ENCODE measurements at places on chromosomes 2 and 18.

DNA sequence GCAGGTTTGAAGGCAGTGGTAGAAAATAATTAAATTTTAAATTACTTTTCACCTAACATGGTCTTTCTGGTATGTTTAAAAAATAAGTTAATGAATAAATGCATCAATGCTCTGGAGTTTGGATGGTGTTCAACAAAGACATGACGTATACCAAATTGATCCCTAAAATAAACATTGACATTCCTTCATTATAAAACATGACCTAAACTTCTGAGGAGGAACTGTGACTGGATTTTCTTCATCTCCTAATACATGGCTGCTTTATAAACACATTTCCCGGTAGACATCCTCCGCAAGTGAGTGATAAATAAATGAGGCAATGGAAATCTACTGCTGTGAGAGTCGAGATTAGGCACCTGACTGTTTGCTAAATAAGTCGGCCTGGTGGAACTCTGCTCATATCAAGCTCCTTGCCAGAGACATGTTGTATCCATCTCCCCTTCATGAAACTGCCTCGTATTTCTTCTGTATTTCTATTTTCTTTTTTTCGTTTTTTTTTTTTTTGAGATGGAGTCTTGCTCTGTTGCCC, 362.3 kb downstream of the RNF144A start:
- DNase-seq: no peak

- DNase-seq: no peak
Observed at GRCh38 chr2:65478498-65479135, 46.2 kb upstream of the SPRED2 start.

GRCh38 chr2:191666732-191667131, 11.2 kb upstream of the NABP1 start:
- DNase-seq: no peak

DNA sequence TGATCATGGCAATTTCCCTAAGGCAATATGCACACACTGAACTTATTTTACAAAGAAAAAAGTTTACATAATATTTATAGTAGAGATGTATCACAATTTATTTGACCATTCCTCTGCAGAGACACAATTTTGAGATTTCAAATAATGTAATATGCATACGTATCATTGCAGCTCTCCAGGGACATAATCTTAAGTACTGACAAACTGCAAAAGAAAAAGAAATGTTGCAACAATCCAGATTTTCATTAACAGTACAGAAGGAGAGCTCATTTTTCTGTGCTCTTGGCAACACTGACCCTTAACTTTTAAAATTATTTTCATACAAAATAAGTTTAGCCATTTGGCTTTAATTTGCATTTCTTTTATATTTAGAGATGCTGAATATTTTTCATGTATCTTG, 710.2 kb upstream of the SLC39A10 start:
- DNase-seq: no peak

GRCh38 chr2:230991598-230991997, 4.3 kb upstream of the SPATA3 start:
- no peak for DNase-seq

- DNase-seq: no peak
Observed at GRCh38 chr2:627340-627709, 49.9 kb downstream of the TMEM18 start.

- DNase-seq: no peak
Observed at GRCh38 chr2:196638765-196639164, 750 bp upstream of the CCDC150 start.

- DNase-seq: peak; percentile 2
Observed at GRCh38 chr18:53909668-53910067, 314.8 kb downstream of the MBD2 start.

- no peak for DNase-seq
Observed at GRCh38 chr18:38751898-38752297, 1186.3 kb upstream of the CELF4 start.

DNA sequence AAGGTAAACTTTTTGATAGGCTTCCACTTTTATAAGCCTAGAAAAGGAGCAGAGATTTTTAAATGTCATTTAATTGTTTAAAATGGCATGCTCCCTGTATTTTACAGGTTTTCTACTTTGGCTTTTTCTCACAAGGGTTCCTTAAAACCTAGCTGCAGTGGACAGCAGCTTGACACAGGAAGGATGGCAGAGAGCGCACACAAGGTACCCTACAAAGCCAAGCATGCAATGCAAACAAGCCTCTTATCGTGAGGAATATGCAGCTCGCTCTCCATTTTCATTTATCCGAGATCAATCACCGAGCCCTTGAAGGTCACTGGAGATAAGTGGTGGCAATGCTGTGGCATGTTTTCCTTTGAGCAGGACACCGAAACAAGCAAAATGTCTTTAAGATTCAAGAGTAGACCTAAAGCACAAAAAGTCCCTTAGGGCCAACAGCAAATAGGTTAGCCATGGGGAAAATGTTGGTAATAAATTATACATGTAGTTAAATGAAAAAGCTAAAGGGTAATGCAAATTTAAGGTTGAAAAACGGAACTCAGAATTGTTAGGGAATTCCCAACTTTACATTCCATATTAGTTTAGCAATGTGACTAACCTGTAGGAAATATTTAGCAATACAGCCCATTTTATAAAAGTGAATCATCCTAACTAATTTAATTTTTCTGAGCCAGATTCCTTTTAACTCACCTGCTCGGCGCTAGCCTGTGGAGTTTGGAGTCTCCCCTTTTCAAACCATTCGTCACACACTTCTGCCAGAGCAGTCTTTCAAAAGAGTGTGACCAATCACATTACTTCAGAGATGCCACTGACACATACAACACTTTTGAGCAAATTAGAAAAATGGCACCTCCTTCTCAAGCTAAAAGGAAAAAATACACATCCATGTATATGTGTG, 337.9 kb upstream of the PKDCC start:
- no peak for DNase-seq

DNA sequence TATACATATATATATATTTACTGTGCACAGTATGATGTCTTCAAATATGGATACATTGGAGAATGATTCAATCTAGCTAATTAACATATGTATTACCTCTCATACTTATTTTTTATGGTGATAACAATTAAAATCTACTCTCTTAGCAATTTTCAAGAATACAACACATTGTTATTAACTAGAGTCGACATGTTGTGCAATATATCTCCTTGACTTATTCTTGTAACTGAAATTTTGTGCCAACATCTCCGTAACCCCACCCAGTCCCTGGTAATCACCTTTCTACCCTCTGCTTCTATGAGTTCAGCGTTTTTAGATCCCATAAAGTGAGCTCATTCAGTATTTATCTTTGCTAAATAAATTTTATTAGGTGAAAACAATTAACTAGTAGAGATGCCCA, 216.4 kb upstream of the TMEM200C start:
- DNase-seq: no peak

GRCh38 chr18:58078889-58079573, 35.0 kb downstream of the NEDD4L start:
- DNase-seq: no peak

DNA sequence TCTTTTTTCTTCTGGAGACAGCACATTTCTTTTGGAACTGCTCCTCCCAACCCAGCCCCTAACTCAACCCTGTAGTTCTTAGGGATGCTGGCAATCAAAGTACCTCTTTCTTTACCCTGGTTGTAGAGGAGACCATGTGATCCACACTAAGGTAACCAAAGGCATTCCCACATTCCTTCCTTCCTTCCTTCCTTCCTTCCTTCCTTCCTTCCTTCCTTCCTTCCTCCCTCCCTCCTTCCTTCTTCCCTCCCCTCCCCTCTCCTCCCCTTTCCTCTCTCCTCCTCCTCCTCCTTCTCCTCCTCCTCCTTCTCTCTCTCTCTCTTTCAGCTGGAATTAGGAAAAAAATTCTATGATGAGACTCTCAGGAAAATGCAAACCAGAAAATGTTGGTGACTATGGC, 13.8 kb upstream of the RAPH1 start:
- no peak for DNase-seq

DNA sequence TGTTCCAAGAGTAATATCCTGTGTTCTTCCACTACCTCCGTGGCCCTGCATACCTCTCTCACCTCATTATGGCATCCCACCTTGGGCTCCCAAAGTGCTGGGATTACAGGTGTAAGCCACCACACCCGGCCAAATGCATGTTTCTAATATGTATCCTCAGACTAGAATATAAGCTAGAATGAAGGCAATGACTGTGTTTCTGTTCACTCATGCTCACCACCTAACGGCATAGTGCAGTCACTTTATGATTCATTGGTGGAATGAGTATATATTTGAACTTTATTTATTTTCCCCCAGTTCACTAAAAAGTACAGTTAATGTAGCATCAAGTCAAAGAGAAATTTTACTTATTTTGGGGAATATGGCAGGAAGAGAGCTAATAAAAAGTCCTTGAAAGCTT, 11.3 kb downstream of the PIGN start:
- DNase-seq: no peak

- no peak for DNase-seq
Observed at GRCh38 chr2:239127513-239127912, 273.3 kb downstream of the HDAC4 start.

- DNase-seq: no peak
Observed at GRCh38 chr2:113218283-113219091, 44.7 kb downstream of the PSD4 start.

DNA sequence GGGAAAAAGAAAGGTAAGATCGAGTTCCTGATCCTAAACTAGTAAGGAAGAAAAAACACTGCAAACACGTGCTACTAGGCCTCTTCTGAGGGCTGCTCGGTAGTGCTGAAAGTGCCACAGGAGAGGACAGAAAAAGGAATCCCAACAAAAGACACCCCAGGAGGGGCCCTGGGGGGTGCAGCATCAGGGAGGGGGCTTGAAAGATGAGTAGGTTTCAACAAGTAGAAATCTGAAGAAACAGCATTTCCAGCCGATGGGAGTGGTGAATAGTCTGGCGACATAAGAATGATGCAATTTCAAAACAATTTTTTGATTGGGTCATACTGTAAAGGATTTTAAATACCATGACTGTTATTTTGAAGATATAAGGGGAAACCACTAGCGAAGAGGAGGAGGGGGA, 98.6 kb downstream of the NOL10 start:
- no peak for DNase-seq

DNA sequence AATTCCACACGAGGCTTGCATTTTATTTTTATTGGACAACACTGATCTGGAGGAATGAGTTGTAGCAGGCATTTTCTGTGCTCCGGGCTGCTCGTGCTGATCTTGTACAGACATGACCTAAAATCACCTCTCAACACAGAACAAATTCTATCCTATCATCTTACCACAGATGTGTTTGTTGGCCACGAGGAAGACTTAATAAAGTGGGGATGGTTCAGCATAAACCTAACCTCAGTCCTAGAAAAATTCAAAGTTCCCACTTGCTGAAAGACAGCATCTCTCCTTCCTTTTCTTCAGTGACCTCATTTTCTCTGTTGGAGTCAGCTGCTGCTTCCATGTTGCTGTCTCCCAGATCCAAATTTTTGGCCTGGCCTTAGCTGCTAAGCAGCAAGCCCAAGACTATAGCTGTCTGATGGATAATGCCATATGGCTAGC, 45.3 kb downstream of the RBKS start:
- no peak for DNase-seq

DNA sequence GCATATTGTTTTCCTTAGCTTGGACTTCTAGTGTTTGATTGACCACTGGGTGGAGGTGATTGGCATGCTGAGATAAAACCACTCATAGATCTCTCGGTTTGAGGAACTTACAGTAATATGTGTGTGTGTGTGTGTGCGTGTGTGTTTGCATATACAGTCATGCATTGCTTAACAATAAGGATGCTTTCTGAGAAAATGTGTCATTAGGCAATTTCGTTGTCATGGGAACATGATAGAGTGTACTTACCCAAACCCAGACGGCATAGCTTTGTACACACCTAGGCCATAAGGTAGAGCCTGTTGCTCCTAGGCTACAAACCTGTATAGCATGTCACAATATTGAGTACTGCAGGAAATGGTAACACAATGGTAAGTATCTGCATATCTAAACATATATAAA, 167.3 kb downstream of the NYAP2 start:
- DNase-seq: no peak

DNA sequence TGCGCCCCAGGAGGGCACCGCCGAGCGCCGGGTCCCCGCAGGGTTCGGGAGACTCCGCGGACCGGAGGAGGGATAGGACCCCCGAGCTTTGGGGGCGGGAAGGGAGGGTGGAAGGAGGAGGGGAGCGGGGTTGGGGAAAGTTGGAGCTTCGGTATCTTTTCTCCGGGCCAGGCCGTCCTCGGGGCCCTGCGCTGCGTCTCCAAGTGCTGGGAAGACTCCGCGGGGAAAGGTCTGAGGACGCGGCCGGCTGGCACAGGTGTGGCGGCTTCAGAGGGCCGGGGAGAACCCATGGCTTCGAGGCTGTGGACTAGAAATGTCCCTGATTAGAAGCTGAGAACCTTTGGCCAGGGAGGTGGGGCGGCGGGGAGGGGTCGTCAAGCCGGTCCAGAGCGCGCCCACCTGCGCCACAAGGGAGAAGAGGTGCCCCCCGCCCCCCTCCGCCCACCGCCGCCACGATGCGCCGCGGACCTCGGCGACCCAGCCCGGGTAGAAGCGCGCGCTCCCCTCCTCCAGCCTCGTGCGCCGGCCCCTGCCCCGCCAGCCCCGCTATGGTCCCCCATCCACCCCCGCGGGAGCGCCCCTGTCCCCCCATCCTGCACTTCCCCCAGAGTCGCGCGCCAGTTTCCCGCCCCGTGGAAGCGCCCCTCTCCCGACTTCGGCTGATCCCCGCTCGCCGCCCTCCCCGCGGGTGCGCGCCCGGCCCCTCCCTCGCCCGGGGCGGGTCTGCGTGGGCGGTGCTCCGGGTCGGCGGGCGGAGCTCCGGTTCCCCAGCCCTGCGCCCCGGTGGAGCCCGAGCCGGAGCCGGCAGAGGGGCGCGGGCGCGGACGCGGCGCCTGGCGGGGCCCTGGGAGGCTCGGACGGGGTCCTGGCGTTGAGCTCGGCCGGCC, at the start of gene SNTG2:
TSS of gene SNTG2 (plus strand) at position 770 of the 887 bp plus-strand sequence. CDS start 148 bp downstream, outside the sequence.
- no peak for DNase-seq

GRCh38 chr2:203623096-203623495, 83.3 kb upstream of the CD28 start:
- peak; percentile 96 for DNase-seq

GRCh38 chr2:38723173-38723572, 28.0 kb downstream of the SRSF7 start:
- DNase-seq: no peak

DNA sequence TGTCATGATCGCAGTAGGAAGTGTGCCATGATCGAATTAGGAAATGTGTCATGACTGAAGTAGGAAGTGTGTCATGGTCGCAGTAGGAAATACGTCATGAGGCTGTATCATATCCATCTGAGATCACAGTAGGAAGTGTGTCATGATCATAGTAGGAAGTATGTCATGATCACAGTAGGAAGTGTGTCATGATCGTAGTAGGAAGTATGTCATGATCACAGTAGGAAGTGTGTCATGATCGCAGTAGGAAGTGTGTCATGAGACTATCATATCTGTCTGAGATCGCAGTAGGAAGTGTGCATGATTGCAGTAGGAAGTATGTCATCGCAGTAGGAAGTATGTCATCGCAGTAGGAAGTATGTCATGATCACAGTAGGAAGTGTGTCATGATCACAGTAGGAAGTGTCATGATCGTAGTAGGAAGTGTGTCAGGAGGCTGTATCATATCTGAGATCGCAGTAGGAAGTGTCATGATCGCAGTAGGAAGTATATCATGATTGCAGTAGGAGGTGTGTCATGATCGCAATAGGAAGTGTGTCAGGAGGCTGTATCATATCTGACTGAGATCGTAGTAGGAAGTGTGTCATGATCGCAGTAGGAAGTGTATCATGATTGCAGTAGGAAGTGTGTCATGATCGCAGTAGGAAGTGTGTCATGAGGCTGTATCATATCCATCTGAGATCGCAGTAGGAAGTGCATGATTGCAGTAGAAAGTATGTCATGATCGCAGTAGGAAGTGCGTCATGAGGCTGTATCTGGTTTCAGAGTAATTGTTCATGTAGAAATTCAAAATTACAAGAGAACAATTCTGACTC, 56.4 kb upstream of the NFATC1 start:
- no peak for DNase-seq

- DNase-seq: no peak
Observed at GRCh38 chr18:59051470-59052165, 88.1 kb upstream of the SEC11C start.

Measured in AG09309 (cell line).